Activated CD8-positive, alpha-beta memory T cell treated with anti-CD3 and anti-CD28 coated beads, Interleukin-2, amount 10 ng/mL, durations not matched to agents 7 days and 5 days (primary cell): ENCODE measurements at places on chromosomes 2 and 18. TPM values are rescaled to one million over a fixed set of nuclear protein-coding genes. Genes with fewer than 3 reads are reported as not detected.
A peak's percentile ranks its signal among the peaks of the same experiment; 100 is the strongest.

- peak overlapping the region; percentile 97 for H3K4me3 ChIP-seq
- H3K27me3 ChIP-seq, result no peaks in the 10 kb centered on the region
- H3K4me1 ChIP-seq, result peaks cover 51% of the 10 kb centered on the region
- DNase-seq, result peak; percentile 96
- peak overlapping the region; percentile 94 for H3K27ac ChIP-seq
- peaks cover 20% of the 10 kb centered on the region for H3K36me3 ChIP-seq
These were observed 64.7 kb downstream of the LRRFIP1 start for GRCh38 chr2:237691908-237692600.

DNA sequence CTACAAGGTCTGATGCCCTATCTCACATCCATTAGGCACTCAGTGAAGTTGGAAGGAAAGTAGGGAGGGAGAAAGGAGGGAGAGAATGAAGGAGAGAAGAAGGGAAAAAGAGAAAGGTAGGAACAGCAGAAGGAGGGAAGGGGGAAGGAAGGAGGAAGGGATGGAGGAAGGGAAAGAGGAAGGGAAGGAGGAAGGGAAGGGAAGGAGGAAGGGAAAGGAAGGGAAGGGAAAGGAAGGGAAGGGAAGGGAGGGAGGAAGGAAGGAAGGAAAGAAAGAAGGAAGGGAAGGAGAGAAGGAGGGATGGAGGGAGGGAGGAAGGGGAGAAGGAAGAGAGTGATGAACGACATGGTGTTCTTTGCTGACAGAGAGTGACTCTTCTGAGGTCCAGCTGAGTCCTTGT is 468.9 kb upstream of the MYT1L start:
- H3K4me3 ChIP-seq, result no peak overlapping the region
- no peaks in the 10 kb centered on the region for H3K36me3 ChIP-seq
- no peak for DNase-seq

GRCh38 chr18:52903857-52904256 is 563.9 kb downstream of the DCC start:
- no peaks in the 10 kb centered on the region for H3K36me3 ChIP-seq
- no peak overlapping the region for H3K27ac ChIP-seq
- H3K4me3 ChIP-seq, result no peak overlapping the region
- no peaks in the 10 kb centered on the region for H3K27me3 ChIP-seq
- H3K4me1 ChIP-seq, result no peaks in the 10 kb centered on the region

GRCh38 chr18:2336690-2337392 is 234.5 kb downstream of the METTL4 start:
- H3K4me3 ChIP-seq, result no peak overlapping the region
- H3K36me3 ChIP-seq, result no peaks in the 10 kb centered on the region
- peaks cover 11% of the 10 kb centered on the region for H3K4me1 ChIP-seq
- no peak overlapping the region for H3K27ac ChIP-seq
- no peak for DNase-seq

DNA sequence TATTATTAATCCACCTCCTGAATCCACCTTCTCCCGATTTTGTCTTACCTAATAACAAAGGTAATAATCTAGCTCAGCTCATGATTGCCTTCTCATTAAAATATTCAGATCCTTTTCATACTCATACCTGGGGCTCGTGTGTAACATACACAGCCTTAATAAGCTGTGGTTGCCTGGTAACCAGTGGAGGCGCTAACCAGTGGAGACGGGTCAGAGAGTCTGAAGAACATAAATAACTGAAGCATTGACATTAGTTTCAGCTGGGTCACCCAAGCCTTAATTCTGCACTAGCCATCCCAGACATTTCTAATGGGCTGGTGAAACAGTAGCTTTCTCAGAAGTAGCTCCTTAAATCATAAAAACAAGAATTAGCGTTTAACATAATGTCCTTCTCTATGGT is 14.8 kb upstream of the DTNA start:
- H3K36me3 ChIP-seq, result no peaks in the 10 kb centered on the region
- H3K27ac ChIP-seq, result no peak overlapping the region
- no peaks in the 10 kb centered on the region for H3K4me1 ChIP-seq
- peaks cover 3% of the 10 kb centered on the region for H3K27me3 ChIP-seq
- H3K4me3 ChIP-seq, result no peak overlapping the region

DNA sequence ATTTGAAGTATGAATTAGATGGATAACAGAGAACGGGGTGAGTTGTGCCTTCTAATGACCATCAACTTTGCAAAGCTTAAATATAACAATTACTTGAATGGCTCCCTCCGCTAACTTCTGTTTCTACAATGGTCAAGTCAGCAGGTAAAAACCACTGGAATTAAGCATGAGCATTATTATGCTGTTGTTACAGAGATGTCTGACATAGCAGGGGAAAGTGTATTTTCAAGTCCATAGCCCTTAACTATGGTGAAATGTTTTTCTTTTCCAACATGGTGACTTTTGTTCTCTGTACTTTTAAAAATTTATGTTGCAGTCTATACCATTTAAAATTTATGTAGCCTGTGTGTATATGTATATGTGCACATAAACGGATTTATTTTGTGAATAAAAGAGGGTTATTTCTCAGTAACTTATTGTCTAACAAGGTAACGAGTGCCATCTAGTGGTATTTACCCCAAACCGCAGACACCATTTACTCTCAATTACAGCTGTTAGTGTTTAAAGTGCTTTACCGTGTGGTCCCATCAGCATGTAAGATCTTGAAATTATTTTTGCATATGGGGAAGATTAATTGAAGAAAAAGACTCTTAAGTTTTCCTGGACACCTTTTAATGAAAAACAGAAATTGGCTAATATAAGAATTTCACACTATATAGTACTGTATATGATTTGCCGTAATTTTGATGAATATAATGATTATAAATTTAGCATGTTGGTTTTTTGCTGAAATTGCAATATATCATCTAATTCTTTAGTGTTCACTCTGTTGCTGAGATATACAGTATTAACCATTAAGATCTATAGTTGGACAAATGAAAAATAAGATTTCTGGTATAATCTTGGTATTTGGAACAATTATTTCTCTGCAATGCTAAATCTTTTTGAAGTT is 78.2 kb downstream of the UBE2E3 start:
- H3K4me1 ChIP-seq, result peaks cover 9% of the 10 kb centered on the region
- H3K27me3 ChIP-seq, result no peaks in the 10 kb centered on the region
- no peak overlapping the region for H3K4me3 ChIP-seq

GRCh38 chr2:30527859-30528258 is 80.8 kb downstream of the LCLAT1 start:
- no peaks in the 10 kb centered on the region for H3K27me3 ChIP-seq
- no peak overlapping the region for H3K27ac ChIP-seq
- H3K4me3 ChIP-seq, result no peak overlapping the region
- no peak for DNase-seq
- H3K36me3 ChIP-seq, result peaks cover 26% of the 10 kb centered on the region

GRCh38 chr18:57787068-57787685 is 15.9 kb downstream of the ATP8B1 start:
- H3K4me3 ChIP-seq, result no peak overlapping the region
- H3K4me1 ChIP-seq, result no peaks in the 10 kb centered on the region
- no peaks in the 10 kb centered on the region for H3K27me3 ChIP-seq
- no peak overlapping the region for H3K27ac ChIP-seq
- no peak for DNase-seq

- no peak overlapping the region for H3K4me3 ChIP-seq
- peak overlapping the region; percentile 13 for H3K27ac ChIP-seq
- H3K27me3 ChIP-seq, result no peaks in the 10 kb centered on the region
- no peak for DNase-seq
- H3K36me3 ChIP-seq, result peaks cover 11% of the 10 kb centered on the region
These were observed 52.7 kb downstream of the TAF1B start for GRCh38 chr2:9895669-9896590.

GRCh38 chr2:6941299-6942046 is 24.3 kb downstream of the RNF144A start:
- no peak overlapping the region for H3K4me3 ChIP-seq
- peaks cover 27% of the 10 kb centered on the region for H3K4me1 ChIP-seq
- H3K27me3 ChIP-seq, result no peaks in the 10 kb centered on the region
- H3K27ac ChIP-seq, result no peak overlapping the region

GRCh38 chr2:200640176-200640575 is 54.4 kb downstream of the AOX1 start:
- no peak for DNase-seq
- H3K27me3 ChIP-seq, result peaks cover 5% of the 10 kb centered on the region
- no peak overlapping the region for H3K27ac ChIP-seq
- no peaks in the 10 kb centered on the region for H3K4me1 ChIP-seq
- no peaks in the 10 kb centered on the region for H3K36me3 ChIP-seq

DNA sequence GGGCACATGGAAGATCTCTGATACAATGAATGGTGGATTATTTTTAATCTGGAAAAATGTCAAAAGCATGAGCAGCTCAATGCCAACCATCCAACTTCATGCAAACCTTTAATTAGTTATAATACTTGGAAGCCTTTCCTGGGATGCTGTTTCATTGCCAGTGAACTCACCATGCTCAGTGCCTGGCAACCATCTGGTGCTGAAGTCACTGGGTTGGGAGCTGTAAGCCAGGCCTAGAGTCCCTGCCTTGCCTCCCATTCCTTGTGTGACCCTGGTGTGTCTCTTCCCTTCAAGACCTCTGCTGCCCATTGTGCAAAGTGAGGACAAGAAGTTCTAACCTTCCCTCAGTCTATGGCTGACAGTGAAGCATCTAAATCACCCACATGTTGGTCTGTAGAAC is 458.7 kb downstream of the RNF144A start:
- H3K36me3 ChIP-seq, result no peaks in the 10 kb centered on the region
- H3K4me3 ChIP-seq, result no peak overlapping the region
- DNase-seq, result no peak
- H3K27ac ChIP-seq, result no peak overlapping the region

DNA sequence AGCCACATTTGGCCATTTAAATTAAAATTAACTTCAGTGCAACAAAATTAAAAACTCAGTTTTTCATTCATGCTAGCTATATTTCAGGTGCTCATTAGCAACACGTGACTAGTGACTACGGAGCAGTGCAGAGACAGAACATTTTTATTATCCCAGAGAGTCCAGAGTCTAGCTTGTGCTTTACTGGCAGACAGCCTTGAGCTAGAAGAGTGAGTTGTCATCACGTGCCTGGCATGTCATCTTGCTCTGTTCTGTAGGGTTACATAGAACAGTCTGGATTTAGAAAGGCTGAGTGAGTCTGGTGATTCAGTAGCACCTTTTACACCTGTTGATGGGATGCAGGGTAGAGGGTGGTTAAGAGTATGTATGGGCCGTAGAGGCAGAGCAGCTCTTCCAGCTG is 136.9 kb upstream of the IL1R2 start:
- H3K27me3 ChIP-seq, result no peaks in the 10 kb centered on the region
- peaks cover 5% of the 10 kb centered on the region for H3K36me3 ChIP-seq
- H3K4me3 ChIP-seq, result no peak overlapping the region
- no peak overlapping the region for H3K27ac ChIP-seq
- peaks cover 6% of the 10 kb centered on the region for H3K4me1 ChIP-seq
- no peak for DNase-seq

The UGT1A6 gene
- total RNA-seq, result not detected

The MGAT4A gene
- 72.0 TPM for total RNA-seq

The CFAP221 gene
- not detected for total RNA-seq

The DES gene
- not detected for total RNA-seq
